Stimulated activated CD4-positive, alpha-beta T cell treated with anti-CD3 and anti-CD28 coated beads, Interleukin-15, amount 100 ng/mL, for 24 hours (primary cell): ENCODE measurements at places on chromosomes 4 and X.

GRCh38 chrX:12922599-12922919, 16.1 kb downstream of the TLR8 start:
- no peak for DNase-seq

DNA sequence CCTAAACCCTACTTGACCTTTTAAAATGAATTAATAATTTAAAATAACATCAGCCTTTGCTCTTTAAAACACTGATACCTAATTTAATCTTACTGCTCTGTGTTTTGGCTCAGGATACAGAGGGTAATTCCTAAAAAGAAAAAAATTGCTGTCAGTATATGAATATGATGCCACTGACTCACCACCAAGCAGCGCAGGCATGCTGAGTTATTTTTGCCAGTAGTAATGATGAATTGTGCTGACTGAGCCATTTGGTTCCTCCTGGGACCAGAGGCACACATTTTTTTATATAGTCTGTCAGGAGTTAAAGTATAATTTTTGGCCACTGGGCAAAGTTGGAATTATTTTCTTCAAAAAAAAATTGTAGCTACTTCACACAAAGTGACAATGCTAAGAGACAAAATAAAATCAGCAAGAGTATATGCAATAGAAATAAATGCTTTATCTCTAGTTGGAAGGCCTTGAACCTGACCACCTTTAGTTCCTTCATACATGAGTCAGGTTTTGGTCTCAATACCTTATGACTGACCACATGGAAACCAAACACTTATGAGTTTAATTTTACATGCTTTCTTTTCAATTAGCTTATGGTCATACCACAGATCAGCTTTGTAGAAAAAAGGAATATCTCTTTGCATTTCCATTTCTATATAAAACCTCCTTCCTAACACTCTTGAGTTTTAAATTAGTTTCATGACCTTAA, 115.1 kb downstream of the PPP3CA start:
- DNase-seq, result peak; percentile 31

DNA sequence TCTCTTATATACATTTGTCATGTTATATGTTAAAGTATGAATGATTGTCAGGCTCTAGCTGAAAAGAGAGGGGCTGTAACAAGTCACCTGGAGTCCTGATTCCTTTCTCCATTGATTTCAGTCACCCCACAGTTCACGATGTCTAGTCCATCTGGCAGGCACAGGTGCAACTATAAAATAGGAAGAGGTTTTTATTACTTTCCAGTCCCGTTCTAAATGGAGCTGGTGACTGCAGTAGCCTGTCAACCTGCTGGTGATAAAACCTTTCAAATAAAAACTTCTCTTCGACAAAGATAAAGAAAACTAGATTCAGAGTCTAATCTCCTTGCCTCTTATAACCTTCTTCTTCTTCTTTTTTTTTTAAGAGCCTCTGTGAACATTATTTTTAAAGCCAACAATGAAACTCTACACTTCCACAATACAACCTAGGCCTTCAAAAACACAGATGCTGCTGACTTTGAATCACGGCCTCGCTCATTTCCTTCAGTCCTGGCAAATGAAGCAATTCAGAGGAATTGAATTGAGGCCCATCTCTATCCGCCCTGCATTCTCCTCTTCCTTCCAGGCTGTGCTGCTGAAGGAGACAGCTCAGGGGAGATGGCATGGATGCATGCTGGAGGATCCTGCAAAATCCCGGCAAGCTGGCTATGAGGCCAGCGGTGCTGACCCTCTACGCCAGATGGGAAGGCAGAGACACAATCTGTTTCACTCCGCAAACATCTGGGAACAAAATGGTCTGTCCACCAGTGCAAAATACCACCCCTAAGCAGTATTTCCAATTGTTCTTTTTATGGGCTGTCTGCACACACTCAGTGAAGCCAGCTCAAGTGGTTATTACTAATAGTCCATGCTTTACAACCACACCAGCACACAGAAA, 27.3 kb upstream of the CDKN2AIP start:
- DNase-seq, result no peak

DNA sequence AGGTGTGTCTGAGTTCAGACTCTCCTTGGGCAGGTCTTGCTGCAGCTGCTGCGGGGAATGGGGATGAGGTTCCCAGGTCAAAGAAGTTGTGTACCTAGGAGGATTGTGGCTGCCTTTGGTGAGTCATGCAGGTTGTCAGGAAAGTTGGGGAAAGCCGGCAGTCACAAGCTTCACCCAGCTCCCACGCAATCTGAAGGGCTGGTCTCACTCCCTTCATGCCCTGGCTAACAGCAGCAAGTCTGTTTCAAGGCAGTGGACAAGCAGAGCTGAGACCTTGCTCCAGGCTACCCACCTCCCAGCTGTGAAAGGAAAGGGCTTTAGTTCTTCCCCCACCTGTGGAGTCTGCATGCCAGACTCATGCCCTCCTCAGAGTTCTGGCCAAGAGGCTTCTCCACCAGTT, 287.2 kb downstream of the DTHD1 start:
- DNase-seq, result no peak

- no peak for DNase-seq
These were observed 150.4 kb downstream of the SOWAHB start for GRCh38 chr4:76747563-76747962.

DNA sequence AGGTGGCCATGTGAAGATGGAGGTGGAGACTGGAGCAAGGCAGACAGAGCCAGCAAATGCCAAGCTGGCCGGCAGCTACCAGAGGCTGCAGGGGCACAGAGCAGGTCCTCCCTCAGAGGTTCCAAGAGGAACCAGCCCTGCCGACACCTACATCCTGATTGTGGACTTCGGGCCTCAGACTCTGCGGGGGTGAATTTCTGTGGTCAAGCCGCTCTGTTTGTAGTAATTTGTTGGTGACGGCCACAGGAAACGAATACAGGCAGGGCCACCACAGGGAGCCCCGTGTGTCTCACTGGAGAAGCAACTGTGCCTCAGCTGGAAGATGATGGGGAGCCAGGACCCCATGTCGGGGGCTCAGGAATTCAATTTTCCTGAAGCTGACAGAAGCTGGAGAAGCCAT, 28.3 kb downstream of the ZFYVE28 start:
- DNase-seq, result no peak

GRCh38 chr4:94889946-94890345, 132.2 kb downstream of the BMPR1B start:
- no peak for DNase-seq

- DNase-seq, result no peak
These were observed 34.2 kb downstream of the ARHGEF9 start for GRCh38 chrX:63750811-63751210.

DNA sequence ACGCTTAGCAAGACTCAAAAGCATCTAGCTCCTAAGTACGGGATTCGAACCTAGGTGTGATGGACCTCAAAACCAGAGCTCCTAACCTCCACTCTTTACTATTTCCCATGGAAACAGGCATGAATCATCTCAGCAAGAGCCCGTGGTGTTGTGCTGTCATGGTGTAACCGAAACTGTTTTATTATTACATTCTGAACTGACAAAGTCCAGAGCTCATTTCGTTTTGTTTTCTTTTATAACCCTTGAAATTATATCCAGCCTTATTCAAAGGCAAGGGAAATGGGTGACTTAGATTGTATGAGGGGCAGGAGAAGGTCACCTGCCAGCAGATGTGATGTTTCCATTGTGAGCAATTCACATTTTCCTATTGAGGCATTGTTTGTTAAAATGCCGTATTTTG, 301.1 kb downstream of the FRMPD4 start:
- no peak for DNase-seq

- no peak for DNase-seq
These were observed 88.4 kb downstream of the EVC start for GRCh38 chr4:5799406-5799805.

GRCh38 chrX:75337525-75337924, 63.6 kb downstream of the UPRT start:
- no peak for DNase-seq

- DNase-seq, result no peak
These were observed 114.8 kb downstream of the REELD1 start for GRCh38 chr4:146329050-146329716.

GRCh38 chr4:20195071-20195885, 56.4 kb upstream of the SLIT2 start:
- DNase-seq, result no peak

DNA sequence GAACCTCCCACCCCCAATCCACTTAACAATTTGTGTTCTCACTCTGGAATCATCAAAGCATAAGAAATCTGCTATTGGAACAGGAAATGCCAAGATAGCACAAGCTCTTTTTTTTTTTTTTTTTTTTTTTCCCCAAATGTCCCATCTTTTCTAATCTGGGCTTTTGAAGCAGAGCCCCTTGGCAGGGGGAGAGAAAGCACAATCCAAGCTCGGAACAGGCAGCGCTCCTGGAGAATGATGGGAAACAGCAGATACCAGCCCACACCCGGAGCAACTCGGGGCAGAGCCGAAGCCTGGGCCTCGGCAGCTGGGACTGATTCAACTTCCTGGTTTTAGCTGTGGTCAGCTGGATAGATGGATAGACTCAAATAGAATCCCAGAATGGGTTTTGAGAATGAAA, 235.1 kb downstream of the QDPR start:
- DNase-seq, result no peak

DNA sequence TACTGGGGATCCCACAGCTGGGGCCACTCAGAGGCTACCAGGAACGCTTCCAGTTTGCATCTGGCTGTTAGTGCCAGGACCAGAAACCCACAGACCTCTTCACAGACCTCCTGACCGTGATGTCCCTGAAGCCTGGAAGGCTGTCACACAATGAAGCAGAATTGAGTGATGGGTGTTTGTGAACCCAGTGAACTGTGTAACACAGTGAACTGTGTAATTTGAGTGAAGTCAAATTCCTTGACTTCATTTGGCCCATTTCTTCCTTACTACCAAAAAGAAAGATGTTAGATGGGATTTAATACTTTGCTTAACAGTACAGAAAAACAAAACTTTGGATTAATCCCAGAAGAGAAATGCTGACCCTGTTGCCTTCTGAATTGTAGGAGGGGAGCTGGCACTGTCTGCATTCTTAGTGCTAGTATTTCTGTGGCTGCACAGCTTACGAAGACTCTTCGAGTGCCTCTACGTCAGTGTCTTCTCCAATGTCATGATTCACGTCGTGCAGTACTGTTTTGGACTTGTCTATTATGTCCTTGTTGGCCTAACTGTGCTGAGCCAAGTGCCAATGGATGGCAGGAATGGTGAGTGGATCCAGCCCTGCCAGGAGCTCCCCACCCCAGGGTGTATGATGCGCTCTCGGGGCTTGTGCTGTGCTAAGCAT, 17.8 kb downstream of the SRD5A3 start:
- DNase-seq, result no peak

DNA sequence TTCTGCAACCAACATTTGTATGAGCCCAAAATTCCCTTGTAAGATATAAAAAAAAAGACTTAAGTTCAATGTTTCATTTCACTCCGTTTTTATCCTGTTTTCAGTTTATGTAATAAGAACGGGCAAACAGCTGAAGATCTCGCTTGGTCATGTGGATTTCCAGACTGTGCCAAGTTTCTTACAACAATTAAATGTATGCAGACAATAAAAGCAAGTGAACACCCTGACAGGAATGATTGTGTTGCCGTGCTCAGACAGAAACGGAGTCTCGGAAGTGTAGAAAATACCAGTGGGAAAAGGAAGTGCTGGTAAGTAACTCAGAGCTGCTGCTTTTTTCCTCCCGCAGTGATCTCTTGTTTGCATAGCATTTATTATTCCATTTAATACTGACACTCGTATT, 2.8 kb downstream of the ANKRD37 start:
- no peak for DNase-seq

DNA sequence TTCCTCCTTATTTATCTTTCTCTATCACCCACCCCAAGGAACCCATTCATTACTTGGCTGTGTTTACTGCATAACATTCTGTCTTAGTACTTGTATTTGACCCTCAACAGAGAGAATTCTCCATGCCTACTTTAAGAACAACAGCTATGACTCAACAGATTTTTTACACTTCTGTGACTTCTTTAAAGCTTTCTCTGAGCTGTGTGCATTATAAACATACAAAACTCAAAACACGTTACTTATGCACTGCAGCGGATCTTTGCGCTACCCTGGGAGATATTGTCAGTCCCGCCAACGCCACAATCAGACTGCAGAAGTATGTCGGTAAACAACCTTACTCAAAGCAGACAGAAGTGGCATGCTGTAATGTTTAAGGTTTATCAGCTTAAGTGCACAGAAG, 35.1 kb downstream of the PRKX start:
- DNase-seq, result no peak

DNA sequence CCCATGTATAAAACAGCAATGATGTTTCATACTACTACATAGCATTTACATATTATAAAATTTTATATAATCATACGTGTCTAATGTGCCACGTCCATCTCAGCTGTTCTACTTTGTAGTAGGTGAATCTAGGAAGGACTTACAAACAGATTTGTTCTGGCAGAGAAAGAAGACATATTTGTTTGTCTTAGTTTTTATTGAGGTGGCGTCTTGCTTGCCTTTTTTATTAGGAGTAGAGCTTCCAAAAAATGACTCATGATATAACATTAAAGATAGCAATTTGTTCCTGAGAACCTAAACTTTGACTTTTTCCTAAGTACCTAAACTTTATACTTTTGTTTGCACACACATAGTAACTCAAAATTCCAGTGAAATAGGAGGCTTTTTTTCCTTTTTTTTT, 64.6 kb downstream of the CLDN22 start:
- no peak for DNase-seq

DNA sequence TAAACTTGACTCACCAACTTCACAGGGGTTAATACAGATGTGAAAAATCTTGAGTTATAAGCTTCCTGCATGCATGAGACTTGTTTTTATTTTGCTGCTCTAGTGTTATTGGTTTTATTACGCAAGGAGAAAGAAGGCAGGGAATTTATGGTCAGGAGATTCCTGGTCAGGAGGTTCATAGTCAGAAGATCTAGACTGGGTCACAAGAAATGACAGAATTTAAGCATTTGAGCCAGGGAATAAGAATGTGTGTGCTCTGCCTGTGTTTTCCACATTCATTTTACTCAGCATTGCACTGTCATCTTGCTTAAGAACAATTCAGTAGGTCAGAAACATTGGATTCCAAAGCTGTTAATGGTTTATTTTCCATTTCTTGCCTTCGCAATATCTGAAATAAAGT, 2522.1 kb downstream of the ARAP2 start:
- no peak for DNase-seq

- DNase-seq, result no peak
These were observed 4.1 kb downstream of the TEX13B start for GRCh38 chrX:107978071-107978470.

DNA sequence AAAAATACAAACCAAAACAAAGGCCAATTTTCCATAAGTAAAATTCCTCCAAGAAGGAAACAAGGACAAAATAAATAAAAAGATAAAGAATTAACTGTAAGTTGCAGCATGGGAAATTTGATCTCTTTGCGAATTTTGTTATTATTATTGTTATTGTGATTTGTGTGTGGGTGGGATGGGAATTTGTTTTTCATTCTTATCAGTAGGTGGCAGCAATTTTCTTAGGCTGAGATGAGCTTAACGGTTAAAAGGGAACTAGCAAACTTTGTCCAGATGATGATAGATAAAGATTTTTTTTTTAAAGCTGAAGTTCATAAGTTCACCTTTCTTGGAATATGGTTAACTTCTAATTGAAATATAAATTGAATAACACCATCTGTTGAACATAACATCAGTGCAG, 83.2 kb upstream of the IL1RAPL2 start:
- DNase-seq, result no peak

GRCh38 chr4:37471971-37472370, 214.2 kb downstream of the RELL1 start:
- DNase-seq, result no peak
